Ascending aorta (tissue), 2 donors: ENCODE measurements at places on chromosomes 11 and 22.

DNA sequence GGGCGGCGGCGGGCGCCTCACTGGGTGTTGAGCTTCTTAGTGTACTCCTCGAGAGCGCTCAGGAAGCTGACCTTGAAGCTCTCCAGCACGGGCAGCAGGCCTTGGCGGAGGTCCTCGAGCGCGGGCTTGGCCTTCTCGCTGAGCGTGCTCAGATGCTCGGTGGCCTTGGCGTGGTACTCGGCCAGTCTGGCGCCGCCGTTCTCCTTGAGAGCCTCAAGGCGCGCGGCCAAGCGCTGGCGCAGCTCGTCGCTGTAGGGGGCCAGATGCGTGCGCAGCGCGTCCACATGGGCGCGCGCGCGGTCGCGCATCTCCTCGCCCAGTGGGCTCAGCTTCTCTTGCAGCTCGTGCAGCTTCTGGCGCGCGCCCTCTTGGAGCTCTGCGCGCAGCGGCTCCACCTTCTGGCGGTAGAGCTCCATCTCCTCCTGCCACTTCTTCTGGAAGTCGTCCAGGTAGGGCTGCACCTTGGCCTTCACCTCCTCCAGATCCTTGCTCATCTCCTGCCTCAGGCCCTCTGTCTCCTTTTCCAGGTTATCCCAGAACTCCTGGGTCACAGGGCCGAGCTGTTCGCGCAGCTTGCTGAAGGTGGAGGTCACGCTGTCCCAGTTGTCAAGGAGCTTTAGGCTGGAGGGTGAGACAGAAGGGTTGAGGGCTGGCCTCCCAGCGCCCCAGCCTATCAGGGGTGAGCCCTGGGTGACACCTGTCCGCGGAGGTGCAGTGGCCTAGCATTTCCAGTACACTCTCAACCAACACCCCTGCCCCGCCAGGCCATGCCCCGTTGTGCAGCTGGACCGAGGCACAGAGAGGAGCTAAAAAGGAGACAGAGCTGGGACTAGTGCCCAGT, 1.4 kb downstream of the APOA1 start:
- peak; percentile 61 for DNase-seq

DNA sequence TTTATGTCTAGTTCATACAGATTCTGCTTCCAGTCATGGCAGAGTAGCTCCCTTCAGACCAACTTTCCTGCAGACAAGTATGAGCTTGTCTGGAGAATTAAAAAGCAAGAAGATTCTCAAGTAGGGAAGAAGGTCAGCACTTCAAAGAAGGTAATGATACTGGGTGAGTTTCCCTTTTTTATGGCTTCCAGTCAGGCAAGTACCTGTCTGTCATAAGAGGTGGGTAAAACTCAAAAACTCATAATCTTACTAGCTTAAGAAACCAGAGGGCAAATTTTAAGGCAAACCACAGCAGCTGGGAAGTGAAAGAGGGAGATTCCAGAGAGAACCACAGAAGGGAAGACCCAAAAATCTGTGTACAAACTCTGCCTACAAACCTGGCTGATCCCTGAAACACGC, 54.2 kb downstream of the DENND5A start:
- no peak for DNase-seq

DNA sequence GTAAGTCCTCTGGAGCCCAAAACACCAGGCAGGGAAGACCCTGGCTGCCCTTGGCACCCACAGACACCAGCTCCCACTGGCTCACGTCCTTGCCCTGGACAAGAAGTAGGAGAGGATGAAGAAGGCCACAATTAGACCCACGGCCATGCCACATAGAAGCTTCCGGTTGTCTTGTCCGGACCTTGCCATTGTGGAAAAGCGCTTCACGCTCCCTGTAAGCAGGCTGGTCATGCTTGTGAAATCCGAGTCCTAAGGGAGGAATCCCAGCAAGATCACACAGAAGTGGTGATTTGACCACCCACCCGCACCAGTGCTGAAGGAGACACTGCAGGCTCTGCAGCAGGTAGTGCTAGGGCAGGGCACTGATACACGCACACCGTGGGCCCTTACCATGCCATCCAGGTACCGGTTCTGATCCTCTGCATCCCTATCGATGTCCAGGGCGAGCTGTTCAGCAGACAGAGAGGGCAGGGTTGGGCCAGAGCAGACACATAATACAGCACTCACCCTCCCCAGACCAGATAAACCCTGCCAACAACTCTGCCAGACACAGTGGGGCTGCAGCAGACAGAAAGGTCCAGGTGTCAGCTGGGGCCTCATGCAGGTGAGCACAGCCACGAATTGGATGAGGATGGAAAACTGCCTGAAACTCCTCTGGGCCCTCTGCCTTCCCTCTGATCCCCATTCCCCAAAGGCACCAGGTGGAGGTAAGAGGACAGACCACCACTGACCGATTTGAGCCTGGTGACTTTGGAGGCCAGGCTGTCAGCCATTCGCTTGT, 1.8 kb downstream of the BET1L start:
- peak; percentile 63 for DNase-seq

DNA sequence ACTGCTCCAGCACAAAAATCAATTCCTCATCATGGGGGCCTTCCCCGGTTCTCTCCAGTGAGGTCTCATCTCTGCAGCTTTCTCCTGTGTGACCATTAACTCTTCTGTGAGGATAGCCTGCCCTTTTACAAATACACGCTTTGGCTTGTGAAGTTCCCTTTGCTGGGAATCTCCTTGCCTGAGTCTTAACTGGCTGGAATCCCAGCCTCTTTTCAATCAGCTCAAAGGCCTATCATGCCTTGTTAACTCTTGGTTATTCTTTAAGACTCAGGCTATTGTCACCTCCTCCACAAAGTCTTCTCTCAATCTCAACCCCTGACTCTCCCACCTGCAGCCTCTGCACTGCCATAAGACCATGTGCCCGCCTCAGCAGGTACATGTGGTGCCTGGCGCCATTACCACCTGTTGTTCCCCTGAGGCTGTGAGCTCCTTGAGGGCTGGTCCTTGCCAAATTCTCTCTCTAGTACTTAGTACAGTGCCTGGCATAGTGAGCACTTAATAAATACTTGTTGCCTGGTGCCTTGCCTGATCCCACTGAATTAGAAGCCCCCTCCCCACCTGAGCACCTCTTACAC, 128.2 kb downstream of the ST3GAL4 start:
- no peak for DNase-seq

- DNase-seq: no peak
These were observed 3.5 kb downstream of the C11orf21 start for GRCh38 chr11:2298131-2298794.

DNA sequence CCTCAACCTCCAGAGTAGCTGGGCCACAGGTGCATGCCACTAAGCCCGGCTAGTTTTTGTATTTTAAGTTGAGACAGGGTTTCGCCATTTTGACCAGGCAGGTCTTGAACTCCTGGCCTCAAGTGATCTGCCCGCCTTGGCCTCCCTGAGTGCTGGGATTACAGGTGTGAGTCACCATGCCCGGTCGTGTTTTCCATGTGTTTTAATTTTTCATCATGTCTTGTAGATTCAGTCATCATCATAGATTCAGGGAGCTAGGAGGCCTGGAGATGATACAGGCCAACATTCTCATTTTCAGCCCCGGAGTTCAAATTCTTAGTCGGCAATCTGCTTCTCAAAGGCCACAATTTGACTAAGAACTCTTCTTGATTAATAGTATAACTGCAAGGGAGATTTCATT, 73.5 kb upstream of the GRAMD1B start:
- DNase-seq: no peak

DNA sequence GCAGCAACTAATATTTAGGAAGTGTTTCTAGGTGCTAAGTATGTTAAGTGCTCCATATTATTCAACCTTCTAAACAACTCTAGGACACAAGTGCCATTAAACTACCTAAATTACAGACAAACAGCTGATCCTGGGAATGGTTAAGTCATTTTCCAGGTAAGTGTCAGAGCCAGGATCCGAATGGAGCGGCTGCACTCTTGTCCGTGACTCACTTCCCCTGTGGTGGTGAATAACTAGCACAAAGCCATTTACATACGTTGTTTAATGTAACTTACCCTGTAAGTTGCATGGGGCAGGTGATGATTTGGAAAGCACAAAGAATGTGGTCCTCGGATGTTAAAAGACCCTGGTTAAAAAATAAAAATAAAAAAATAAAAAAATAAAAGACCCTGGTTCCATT, 8.8 kb upstream of the PRG2 start:
- DNase-seq: no peak

- DNase-seq: no peak
These were observed 104.1 kb upstream of the E2F8 start for GRCh38 chr11:19344661-19345518.

DNA sequence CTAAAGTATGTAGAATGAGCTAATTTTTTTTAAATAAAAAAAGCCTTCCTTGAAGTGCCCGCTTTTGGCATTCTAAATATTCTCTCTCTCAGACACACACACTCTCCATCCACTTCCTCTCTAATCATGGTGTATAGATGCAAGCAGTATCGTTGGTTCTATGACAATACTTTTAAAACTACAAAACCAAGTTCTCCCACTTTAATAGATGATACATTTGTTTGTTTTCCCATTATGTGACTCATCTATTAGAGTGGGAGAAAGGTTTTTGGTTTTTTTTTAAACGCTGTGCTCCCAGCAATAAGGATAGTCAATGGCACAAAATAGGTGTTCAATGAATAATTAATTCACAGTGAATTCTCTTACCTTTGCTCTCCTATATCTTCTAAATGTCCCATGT, 44.6 kb downstream of the FZD4 start:
- no peak for DNase-seq

DNA sequence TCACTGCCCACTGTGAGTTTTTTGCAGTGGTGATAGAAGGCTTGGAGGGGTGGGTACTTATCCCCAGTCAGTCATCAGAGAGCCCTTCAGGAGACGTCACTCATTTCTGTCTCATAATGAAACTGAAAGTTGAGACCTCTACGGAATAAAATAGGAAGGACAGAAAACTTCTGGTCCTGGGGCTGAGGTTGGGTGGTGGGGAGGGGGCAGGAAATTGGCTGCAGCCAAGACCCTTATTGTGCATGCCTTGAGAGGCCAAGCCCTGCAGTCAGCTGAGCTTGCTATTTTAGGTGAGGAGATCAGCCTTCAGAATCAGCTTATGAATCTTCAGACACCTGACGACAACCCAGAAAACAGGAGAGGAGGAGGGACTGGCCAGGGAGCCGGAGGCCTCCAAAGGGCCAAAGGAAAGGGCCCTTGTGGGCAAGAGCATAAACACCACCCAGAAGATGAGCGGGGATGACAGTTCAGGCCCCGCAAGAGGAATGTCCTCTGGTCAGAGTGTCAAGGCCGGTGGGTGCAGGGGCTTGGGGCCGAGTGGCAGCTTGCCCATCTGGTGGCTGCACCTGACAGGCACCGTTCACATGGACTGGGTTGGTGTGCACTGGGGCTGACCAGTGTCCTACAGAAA, 17.9 kb upstream of the ADA2 start:
- DNase-seq: no peak

GRCh38 chr11:133697603-133698180, 147.6 kb downstream of the SPATA19 start:
- DNase-seq: no peak

GRCh38 chr11:10415817-10416392, 39.2 kb upstream of the AMPD3 start:
- DNase-seq: no peak

DNA sequence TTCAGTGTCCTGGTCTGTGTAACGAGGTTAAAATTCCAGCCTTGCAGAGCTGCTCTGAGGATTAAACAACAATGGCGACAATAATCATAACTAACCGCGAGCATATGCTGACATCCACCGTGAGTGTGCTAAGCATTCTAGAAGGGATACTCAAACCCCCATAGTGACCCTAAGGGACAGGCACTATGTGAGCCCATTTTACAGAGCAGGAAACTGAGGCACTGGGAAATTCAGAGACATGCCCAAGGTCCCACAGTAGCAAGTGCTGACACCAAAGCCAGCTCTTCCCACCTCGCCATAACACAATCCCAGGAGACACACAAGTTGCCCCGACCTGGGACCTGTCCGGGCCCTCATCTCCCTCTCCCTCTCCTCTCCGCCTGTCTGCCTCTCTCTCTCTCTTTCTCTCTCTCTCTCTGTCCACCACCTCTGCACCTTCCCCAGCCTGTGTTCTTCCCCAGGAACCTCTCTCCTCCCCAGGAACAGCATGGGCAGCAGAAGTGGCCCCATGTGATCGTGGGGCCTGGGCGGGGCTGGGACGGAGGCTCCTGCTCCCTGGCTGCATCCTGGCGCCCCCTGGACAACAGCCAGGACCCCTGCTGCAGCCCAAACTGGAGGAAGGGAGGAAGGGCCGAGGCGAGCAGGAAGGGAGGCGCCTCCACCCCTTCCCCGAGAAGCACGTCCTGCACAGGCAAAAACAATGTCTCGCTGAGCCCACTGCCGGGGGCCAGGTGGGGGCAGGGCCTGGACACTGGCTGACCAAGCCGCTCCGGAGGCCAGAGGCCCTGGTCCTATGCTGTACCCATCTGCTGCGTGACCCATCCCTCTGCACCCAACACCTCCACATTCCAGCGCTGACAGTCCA, 14.8 kb upstream of the MFNG start:
- DNase-seq: no peak

DNA sequence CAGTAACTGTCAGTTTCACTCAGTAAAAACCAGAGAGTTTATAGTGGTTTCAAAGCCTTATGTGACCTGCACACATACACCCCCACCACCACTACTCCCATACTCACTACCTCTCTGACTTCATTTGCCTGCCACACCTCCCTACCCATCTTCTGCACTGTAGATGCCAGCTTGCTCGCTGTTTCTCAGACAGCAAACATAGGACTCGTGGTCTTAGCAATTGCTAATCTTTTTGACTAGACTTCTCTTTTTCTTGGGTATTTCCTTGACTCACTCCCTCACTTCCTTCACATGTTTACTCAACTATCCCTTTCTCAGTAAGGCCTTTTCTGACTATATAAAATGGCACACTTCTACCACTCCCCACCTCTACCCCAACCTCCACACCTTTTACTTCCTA, 27.8 kb downstream of the CEP295 start:
- no peak for DNase-seq
